ENCODE measurements at places on chromosomes 11 and 22. TPM values are rescaled to one million over a fixed set of nuclear protein-coding genes. Genes with fewer than 3 reads are reported as not detected.

GLYATL2 gene
- total RNA-seq, result not detected

MUC15 gene
- total RNA-seq, result 8.3 TPM

PTPRCAP gene
- 18.2 TPM for total RNA-seq

OR4D5 gene
- total RNA-seq, result not detected

PDE3B gene
- 10.1 TPM for total RNA-seq

OR5B21 gene
- total RNA-seq, result not detected

SLC5A4 gene
- total RNA-seq, result 2.2 TPM

CSNK2A3 gene
- 1.2 TPM for total RNA-seq

CPT1B gene
- 29.2 TPM for total RNA-seq

ASCL2 gene
- 3.7 TPM for total RNA-seq

UBQLN3 gene
- total RNA-seq, result not detected

SLC25A17 gene
- 18.4 TPM for total RNA-seq

TNNI2 gene
- not detected for total RNA-seq

UCP2 gene
- total RNA-seq, result 51.3 TPM

MAJIN gene
- total RNA-seq, result not detected

LRRC4C gene
- total RNA-seq, result 5.6 TPM

SUSD2 gene
- total RNA-seq, result 9.1 TPM

EEF1G gene
- 1,183 TPM for total RNA-seq

PTPN5 gene
- 0.49 TPM for total RNA-seq

CHST1 gene
- total RNA-seq, result 2.0 TPM

CLMP gene
- 99.4 TPM for total RNA-seq

THY1 gene
- total RNA-seq, result 48.9 TPM

Measured in vagina (tissue), 2 donors.